ENCODE measurements at places on chromosomes 12 and 14.
A peak's percentile ranks its signal among the peaks of the same experiment; 100 is the strongest.

GRCh38 chr14:65019944-65020566 lies 33.4 kb downstream of the FNTB start:
- H3K4me3 ChIP-seq = no peak overlapping the region
- no peaks in the 10 kb centered on the region for H3K36me3 ChIP-seq
- H3K27ac ChIP-seq = no peak overlapping the region
- H3K27me3 ChIP-seq = no peaks in the 10 kb centered on the region
- no peaks in the 10 kb centered on the region for H3K4me1 ChIP-seq
- peak; percentile 84 for DNase-seq

DNA sequence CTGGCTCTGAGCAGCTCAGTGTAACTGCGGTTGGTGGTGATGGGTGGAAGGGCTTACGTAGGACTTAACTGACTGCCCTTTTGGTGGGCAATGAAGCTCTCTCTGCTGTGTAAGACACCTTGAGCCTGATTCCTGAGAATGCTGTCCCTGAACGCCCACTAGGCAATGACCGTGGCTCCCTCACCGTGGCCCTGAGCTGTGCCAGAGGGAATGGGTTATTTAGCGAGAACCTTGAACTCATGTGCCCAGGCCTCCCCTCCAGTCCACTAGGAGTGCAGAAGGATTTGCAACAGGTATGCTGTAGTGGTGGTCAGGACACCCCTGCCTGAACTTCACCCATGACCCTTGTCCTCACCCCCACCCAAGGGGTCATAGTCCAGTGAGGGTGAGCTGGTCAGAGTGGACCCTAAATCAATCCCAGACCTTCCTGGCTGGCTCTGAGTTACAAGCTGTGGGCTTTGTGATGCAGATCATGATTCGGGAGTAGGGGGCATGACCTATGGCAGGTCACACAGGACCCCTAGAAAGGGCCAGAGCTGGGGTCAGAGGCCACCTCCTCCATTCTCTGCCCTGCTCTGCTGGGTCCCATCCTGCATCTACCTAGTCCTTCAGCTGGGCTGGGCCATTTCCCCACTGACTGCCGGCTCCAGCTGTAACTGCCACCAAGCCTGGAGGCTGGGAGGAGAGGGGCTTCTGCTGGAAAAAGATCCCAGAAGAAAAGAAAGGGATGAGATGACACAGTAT lies 14.5 kb upstream of the ANKRD33 start:
- H3K36me3 ChIP-seq = no peaks in the 10 kb centered on the region
- no peak for DNase-seq
- H3K27ac ChIP-seq = no peak overlapping the region
- H3K4me1 ChIP-seq = no peaks in the 10 kb centered on the region

DNA sequence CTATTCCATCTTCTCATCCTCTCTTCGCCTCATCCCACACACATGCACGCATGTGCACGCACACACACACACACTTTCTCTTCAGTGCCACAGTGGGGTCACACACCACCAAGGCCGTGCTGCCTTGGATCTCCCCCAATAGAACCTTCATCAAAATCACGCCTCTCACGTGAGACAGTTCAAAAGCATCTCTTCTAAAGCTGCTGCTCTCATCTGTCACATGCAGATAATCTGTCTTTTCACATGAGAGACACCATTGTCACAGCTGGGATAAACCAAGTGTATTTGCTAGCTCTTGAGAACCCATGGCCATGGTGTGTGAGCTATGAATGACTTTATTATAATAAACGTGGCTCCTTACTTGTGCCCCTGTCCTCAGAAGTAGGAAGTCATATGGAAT lies 218.7 kb downstream of the EGLN3 start:
- no peak overlapping the region for H3K27ac ChIP-seq
- no peak overlapping the region for H3K4me3 ChIP-seq
- no peaks in the 10 kb centered on the region for H3K27me3 ChIP-seq
- H3K4me1 ChIP-seq = peaks cover 3% of the 10 kb centered on the region

- H3K36me3 ChIP-seq = no peaks in the 10 kb centered on the region
- no peak for DNase-seq
- H3K27ac ChIP-seq = no peak overlapping the region
- no peaks in the 10 kb centered on the region for H3K4me1 ChIP-seq
- no peaks in the 10 kb centered on the region for H3K27me3 ChIP-seq
Measured at GRCh38 chr14:62655166-62655565, 390.1 kb downstream of the KCNH5 start.

DNA sequence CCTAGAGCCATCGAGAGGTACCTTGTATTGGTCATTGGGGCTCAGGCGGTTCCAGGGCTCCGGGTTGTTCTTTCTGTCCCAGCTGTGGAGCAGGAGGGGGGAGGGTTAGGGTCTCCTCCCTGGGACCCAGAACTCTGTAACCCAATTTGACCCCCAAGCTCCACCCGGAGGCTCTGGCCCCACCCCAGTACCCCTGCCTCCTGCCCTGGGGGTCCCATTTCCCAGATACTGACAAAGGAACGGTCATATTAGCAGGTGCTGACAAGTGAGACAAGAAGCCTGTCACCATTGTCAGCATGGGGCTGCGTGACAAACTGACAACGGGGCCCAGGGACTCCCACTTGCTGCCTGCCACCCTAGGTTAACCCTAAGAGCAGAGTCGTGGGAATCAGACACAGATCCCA lies 6.2 kb downstream of the SHMT2 start:
- H3K4me1 ChIP-seq = peaks cover 10% of the 10 kb centered on the region
- H3K4me3 ChIP-seq = no peak overlapping the region
- H3K27ac ChIP-seq = no peak overlapping the region
- no peaks in the 10 kb centered on the region for H3K27me3 ChIP-seq
- H3K36me3 ChIP-seq = peaks cover 30% of the 10 kb centered on the region

GRCh38 chr14:101808020-101808641 lies 46.6 kb downstream of the PPP2R5C start:
- no peaks in the 10 kb centered on the region for H3K27me3 ChIP-seq
- H3K4me1 ChIP-seq = peaks cover 15% of the 10 kb centered on the region
- no peak overlapping the region for H3K4me3 ChIP-seq
- H3K27ac ChIP-seq = no peak overlapping the region
- no peaks in the 10 kb centered on the region for H3K36me3 ChIP-seq
- DNase-seq = peak; percentile 16

- H3K4me3 ChIP-seq = no peak overlapping the region
- H3K27me3 ChIP-seq = no peaks in the 10 kb centered on the region
- no peak for DNase-seq
- H3K36me3 ChIP-seq = no peaks in the 10 kb centered on the region
Measured at GRCh38 chr12:19884021-19884492, 444.8 kb downstream of the AEBP2 start.
